Stimulated activated CD8-positive, alpha-beta memory T cell treated with anti-CD3 and anti-CD28 coated beads, Interleukin-2, amount 100 ng/mL, for 1 hour (primary cell): ENCODE measurements at places on chromosomes 1 and 21.

GRCh38 chr21:45404730-45405270 lies at the start of gene COL18A1:
COL18A1 (plus strand) TSS chr21:45405165; CDS start chr21:45405231, 66 bp downstream.
- DNase-seq: peak; percentile 7

GRCh38 chr1:232405781-232406180 lies 224.2 kb downstream of the SIPA1L2 start:
- DNase-seq: no peak

- no peak for DNase-seq
Observed at GRCh38 chr1:14282707-14283106, 315.8 kb upstream of the KAZN start.

- no peak for DNase-seq
Observed at GRCh38 chr1:29094954-29095353, 28.7 kb downstream of the TMEM200B start.

DNA sequence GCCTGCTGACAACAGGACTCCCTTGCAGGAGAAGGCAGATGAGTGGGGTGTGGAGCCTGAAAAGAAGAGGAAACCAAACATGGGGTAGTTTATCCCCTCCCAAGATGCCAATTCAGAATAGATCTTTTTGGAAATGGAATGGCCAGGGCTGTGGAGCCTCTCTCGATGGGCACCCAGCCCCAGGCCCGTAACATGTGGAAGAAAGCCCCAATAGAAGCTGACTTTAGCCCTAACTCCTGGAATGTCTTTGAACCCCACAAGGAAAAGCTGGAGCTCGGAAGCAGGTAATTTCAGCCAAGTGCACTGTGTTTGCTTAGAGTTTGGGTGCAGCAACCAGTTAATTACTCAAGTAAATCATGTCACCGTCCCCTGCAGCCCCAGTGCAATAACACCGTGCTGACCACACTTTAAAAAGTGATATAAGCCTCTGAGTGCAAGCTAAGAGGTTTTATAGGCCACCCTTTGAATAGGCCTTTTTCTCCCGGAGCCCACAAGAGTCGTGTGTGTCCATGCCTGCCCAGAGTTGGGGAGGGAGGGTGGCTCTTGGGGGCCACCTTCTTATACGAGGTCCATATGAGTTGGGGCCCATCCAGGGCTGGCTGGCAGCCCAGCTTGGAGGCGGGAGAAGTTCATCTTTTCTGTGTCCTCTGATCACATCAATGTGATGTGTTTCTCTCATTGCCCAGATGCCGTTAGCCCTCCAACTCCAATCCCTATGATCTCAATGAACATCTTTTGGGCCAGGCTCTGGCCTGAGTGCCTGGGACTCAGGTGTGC lies 153.2 kb downstream of the TRABD2B start:
- no peak for DNase-seq

DNA sequence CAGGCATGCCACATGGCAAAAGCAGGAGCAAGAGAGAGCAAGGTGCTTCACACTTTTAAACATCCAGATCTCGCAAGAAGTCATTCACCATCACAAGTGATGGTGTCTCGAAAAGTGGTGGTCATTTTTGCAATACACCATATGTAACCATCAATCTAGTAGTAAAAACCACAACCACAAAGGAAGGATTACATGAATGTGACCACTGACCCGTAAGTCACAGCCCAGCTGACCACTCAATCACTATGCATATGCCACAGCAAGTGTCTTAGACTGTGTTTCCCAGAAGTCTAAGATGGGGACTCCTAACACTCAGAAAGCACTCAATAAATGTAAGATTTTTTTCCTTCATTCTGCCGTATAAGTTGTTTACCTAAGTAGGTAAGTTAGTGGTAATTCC lies 76.9 kb downstream of the FH start:
- no peak for DNase-seq

GRCh38 chr1:168319691-168320090 lies 39.0 kb downstream of the TBX19 start:
- DNase-seq: no peak

DNA sequence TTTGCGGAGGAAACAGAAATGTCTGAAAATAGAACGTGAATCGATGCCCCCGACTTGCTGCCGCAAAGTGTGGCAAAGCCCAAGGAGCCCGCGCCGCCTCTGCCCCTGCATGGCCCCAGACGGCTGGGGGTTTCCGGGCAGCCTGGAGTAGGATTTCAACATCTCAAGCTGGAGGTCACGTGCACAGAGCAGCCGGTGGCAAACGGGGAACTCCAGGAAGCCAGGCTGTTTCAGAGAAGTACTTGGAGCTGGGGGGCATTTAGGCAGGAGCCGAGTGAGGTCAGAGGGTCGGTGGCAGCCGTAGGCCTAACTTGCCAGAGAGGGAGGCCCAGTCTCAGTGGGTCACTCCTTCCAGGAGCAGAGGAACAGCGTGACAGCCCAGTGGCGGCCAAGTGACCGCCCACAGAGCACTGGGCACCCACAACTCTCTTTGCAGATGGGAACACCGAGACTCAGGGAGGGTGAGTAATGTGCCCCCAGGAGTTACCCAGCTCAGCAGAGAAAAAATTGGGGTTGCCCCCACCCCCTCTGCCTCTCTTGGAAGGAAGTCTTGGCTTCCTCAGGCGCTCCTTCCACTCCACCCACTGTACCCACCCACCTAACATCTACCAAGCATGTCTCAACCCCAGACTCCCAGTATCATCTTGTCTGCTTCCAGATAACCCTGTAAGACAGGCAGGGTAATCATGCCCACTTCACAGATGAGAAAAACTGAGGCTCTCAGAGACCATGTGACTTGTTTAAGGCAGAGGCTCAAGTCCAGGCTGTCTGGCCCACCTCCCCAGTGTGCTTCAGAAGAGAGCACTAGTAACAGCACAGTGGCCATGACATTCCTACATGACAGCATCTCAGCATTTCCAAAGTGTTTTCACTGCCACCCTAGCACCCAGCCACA lies 179.4 kb downstream of the HIVEP3 start:
- peak; percentile 36 for DNase-seq

GRCh38 chr1:47238935-47239592 lies 7.0 kb upstream of the TAL1 start:
- no peak for DNase-seq

- no peak for DNase-seq
Observed at GRCh38 chr21:40315626-40316025, 448.4 kb downstream of the PCP4 start.
